ACHN (cell line): ENCODE measurements at places on chromosomes 3 and 15.

DNA sequence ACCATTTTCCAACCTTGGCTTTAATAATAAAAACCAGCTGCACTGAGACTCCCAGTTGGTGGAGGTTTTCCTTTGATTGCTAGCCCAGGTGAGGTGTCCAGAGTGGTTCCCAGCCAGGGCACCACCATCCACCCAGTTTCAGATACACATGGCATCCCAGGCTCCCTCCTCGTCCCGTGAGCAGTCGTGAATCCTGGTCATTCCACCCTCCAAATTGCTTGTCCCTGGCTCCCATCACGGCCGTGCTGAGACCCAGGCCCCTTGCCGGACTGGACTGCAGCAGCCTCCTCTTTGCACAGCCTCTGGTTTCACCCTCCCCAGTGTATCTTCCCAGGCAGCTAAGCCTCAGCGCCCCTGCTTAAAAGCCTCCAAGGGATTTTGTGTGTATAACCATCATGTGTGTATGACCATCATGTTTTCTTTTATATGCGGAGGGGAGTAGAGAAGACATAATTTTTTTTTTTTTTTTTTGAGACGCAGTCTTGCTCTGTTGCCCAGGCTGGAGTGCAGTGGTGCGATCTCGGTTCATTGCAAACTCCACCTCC lies 106.3 kb downstream of the ETFA start:
- DNase-seq, result no peak

- DNase-seq, result no peak
Measured at GRCh38 chr3:25610167-25610566, 54.5 kb downstream of the TOP2B start.

GRCh38 chr15:75695634-75696310 lies 16.9 kb downstream of the CSPG4 start:
- DNase-seq, result no peak

- DNase-seq, result no peak
Measured at GRCh38 chr3:194888916-194889315, 203.2 kb downstream of the FAM43A start.
